ENCODE measurements at places on chromosomes 12 and 14.

- H3K27ac ChIP-seq, result no peak overlapping the region
- H3K27me3 ChIP-seq, result peaks cover 36% of the 10 kb centered on the region
- H3K36me3 ChIP-seq, result no peaks in the 10 kb centered on the region
- no peaks in the 10 kb centered on the region for H3K4me1 ChIP-seq
Measured at GRCh38 chr12:1870998-1871917, 47.2 kb downstream of the CACNA2D4 start.

GRCh38 chr14:33846100-33846824 is 104.6 kb downstream of the EGLN3 start:
- no peak for DNase-seq
- no peaks in the 10 kb centered on the region for H3K4me1 ChIP-seq
- no peak overlapping the region for H3K27ac ChIP-seq
- H3K27me3 ChIP-seq, result no peaks in the 10 kb centered on the region

- H3K27me3 ChIP-seq, result no peaks in the 10 kb centered on the region
- no peaks in the 10 kb centered on the region for H3K36me3 ChIP-seq
- DNase-seq, result no peak
- no peak overlapping the region for H3K4me3 ChIP-seq
- H3K27ac ChIP-seq, result no peak overlapping the region
Measured at GRCh38 chr14:51677738-51678137, 26.0 kb downstream of the FRMD6 start.

DNA sequence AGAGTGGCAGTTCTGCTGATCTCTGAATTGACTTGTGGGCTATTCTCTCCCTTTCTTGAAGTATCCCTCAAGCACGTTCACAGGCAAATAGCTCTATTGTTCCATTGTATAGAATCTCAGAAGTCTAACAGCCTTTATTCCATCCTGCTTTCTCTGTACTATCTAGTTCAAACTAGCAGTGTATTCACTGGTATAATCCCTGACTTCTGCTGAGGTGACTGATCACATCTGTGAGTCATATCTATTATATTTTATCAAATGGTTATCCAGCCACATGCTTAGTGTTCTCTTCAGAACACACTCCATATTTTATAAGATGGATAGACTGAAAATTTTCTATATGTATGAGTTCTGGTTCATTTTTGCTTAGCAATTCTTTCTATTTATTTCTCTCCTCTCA is 866.1 kb downstream of the C12orf50 start:
- no peak for DNase-seq
- no peaks in the 10 kb centered on the region for H3K36me3 ChIP-seq
- H3K27me3 ChIP-seq, result no peaks in the 10 kb centered on the region

GRCh38 chr14:20684662-20685456 is 499 bp downstream of the RNASE4 start:
- H3K36me3 ChIP-seq, result no peaks in the 10 kb centered on the region
- H3K4me3 ChIP-seq, result peak overlapping the region; percentile 71
- peaks cover 46% of the 10 kb centered on the region for H3K4me1 ChIP-seq
- peak overlapping the region; percentile 97 for H3K27ac ChIP-seq

GRCh38 chr12:32534698-32535097 is 135.3 kb downstream of the FGD4 start:
- no peaks in the 10 kb centered on the region for H3K27me3 ChIP-seq
- peak overlapping the region; percentile 38 for H3K4me3 ChIP-seq
- peak overlapping the region; percentile 63 for H3K27ac ChIP-seq
- H3K4me1 ChIP-seq, result peaks cover 29% of the 10 kb centered on the region

DNA sequence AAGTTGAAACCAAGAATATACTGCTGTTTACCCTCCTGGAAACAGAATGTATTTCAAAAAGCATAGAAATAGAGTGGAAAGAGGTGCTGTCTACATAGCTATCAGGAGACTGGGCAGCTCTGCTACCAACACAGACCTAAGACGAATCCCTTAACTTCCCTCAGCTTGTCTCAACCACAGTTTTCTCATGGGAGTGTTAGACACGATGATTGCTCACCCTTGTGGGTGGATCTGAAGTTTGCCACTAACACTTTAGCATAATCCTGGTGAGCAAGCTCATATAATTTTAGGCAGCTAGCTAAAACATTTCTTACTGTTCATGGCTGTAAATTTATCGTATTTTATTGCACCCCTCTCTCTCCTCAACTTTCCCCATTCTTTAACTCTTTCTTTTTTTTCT is 38.5 kb downstream of the C12orf75 start:
- DNase-seq, result no peak
- no peaks in the 10 kb centered on the region for H3K27me3 ChIP-seq
- no peak overlapping the region for H3K27ac ChIP-seq

GRCh38 chr14:100604121-100604501 is 16.9 kb upstream of the BEGAIN start:
- peaks cover 12% of the 10 kb centered on the region for H3K27me3 ChIP-seq
- no peaks in the 10 kb centered on the region for H3K4me1 ChIP-seq
- H3K4me3 ChIP-seq, result no peak overlapping the region
- no peaks in the 10 kb centered on the region for H3K36me3 ChIP-seq

GRCh38 chr14:91869556-91869955 is 2.2 kb upstream of the TC2N start:
- H3K4me1 ChIP-seq, result peaks cover 26% of the 10 kb centered on the region
- H3K27ac ChIP-seq, result no peak overlapping the region
- DNase-seq, result no peak
- peaks cover 11% of the 10 kb centered on the region for H3K36me3 ChIP-seq
- H3K4me3 ChIP-seq, result no peak overlapping the region
- H3K27me3 ChIP-seq, result no peaks in the 10 kb centered on the region

DNA sequence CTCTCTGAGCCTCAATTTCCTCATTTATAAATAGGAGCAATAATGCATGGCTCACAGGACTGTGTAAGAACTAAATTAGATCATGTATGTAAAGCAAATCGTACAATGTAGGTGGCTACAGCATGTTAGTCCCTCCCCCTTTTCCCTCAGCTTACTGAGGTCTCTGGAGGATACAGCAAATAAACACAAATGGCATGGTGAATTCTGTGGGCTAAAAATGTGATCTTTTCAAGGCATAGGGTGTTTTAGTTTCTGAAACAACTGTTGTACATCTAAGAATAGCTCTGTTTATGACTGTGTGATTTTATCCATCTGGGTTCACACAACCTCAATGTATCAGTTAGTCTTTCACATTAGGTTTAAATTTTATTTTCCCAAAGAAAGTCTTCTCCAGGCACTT is 121.2 kb upstream of the PLEKHG7 start:
- H3K4me1 ChIP-seq, result no peaks in the 10 kb centered on the region
- H3K36me3 ChIP-seq, result no peaks in the 10 kb centered on the region
- no peak for DNase-seq
- no peak overlapping the region for H3K27ac ChIP-seq
- no peak overlapping the region for H3K4me3 ChIP-seq
- H3K27me3 ChIP-seq, result no peaks in the 10 kb centered on the region

DNA sequence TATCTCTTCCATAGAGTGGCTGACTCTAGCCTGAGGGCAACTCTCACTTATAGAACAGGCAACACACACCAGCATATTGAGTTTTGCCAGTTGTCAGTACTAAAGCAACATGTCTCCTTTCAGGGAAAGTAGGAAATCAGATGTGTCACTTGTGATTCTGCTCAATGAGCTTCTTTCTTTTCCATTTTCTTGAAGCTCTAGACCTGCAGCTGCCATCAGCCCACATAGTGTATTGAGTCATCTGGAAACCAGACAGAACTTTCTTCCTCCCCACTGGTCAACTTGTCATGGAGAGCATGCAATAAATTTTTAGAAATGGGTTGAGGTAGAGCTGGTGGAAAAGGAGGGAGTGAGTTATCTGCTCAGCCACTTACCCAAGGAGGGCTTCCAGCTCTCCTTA is 209.0 kb upstream of the PLEKHG7 start:
- H3K4me3 ChIP-seq, result no peak overlapping the region
- no peaks in the 10 kb centered on the region for H3K27me3 ChIP-seq
- H3K36me3 ChIP-seq, result no peaks in the 10 kb centered on the region
- no peak for DNase-seq
- H3K27ac ChIP-seq, result no peak overlapping the region
- no peaks in the 10 kb centered on the region for H3K4me1 ChIP-seq

- no peak for DNase-seq
- no peaks in the 10 kb centered on the region for H3K4me1 ChIP-seq
- no peak overlapping the region for H3K4me3 ChIP-seq
Measured at GRCh38 chr12:65156366-65156841, 13.0 kb upstream of the LEMD3 start.

GRCh38 chr12:19410629-19411185 is 28.6 kb upstream of the AEBP2 start:
- H3K27me3 ChIP-seq, result no peaks in the 10 kb centered on the region
- no peaks in the 10 kb centered on the region for H3K36me3 ChIP-seq
- peaks cover 18% of the 10 kb centered on the region for H3K4me1 ChIP-seq
- no peak overlapping the region for H3K27ac ChIP-seq
- DNase-seq, result no peak

GRCh38 chr12:131340616-131341210 is 370.2 kb upstream of the SFSWAP start:
- no peak overlapping the region for H3K4me3 ChIP-seq
- H3K36me3 ChIP-seq, result no peaks in the 10 kb centered on the region
- peaks cover 3% of the 10 kb centered on the region for H3K27me3 ChIP-seq
- H3K4me1 ChIP-seq, result no peaks in the 10 kb centered on the region

DNA sequence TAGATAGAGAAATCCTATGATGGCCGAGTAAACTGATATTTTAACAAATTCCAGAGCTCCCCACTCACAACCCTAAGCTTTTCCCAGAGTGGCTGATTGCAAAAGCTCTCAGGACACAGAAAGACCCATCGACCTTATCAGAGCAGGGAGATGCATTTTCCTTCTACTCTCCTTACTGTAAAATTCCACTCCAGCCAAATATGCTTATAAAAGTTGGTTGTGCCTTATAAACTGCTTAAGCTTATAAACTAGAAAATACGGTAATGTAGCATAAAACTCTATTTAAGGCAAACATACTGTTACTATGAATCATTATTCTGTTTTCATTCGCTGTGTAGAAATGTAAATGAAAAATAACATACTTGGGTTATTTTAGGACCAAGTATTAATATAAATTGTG is 41.6 kb upstream of the TRHDE start:
- no peaks in the 10 kb centered on the region for H3K27me3 ChIP-seq
- no peak overlapping the region for H3K4me3 ChIP-seq
- H3K36me3 ChIP-seq, result no peaks in the 10 kb centered on the region
- DNase-seq, result no peak
- no peaks in the 10 kb centered on the region for H3K4me1 ChIP-seq

DNA sequence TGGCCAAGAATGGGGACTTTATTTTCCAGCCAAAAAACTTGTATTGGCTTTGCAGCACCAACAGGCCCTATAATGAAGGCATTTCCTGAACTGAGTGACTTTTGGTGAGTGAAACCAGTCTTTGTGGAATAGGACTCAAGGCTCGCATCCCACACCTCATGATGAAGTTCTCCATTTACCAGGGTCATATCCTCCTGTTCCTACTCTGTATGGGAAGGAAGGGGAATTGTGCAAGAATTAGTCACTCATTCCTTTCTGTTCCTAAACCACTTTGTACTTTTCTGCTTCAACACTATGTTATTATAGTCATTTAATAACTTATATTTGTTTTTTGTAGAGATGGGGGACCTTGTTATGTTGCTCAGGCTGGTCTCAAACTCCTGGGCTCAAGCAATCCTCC is 2.3 kb upstream of the SPATS2 start:
- H3K27me3 ChIP-seq, result no peaks in the 10 kb centered on the region
- no peak overlapping the region for H3K27ac ChIP-seq
- DNase-seq, result no peak

GRCh38 chr12:93419388-93420034 is 22.2 kb downstream of the UBE2N start:
- no peak overlapping the region for H3K4me3 ChIP-seq
- H3K4me1 ChIP-seq, result peaks cover 23% of the 10 kb centered on the region
- H3K36me3 ChIP-seq, result no peaks in the 10 kb centered on the region
- H3K27ac ChIP-seq, result no peak overlapping the region
- H3K27me3 ChIP-seq, result no peaks in the 10 kb centered on the region

DNA sequence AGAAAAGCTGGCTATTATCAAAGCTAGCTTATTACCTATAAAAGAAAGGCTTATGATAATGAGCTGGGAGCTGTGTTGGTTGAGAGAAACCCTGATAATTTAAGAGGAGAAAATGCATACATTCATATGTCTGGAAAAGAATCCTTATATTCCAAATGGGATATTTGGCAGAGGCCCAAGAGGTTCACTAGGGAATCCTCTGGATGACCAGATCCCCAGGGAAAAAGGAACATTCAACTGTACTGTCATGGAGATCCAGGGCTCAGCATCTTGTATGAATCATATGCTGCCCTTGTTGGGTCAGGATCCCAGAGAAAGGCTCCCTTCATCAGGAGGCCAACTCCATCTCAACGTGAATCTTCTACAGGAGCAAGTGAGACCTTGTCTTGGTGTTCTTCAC is 16.6 kb upstream of the FBXO34 start:
- H3K36me3 ChIP-seq, result no peaks in the 10 kb centered on the region
- H3K4me3 ChIP-seq, result no peak overlapping the region
- no peaks in the 10 kb centered on the region for H3K27me3 ChIP-seq

DNA sequence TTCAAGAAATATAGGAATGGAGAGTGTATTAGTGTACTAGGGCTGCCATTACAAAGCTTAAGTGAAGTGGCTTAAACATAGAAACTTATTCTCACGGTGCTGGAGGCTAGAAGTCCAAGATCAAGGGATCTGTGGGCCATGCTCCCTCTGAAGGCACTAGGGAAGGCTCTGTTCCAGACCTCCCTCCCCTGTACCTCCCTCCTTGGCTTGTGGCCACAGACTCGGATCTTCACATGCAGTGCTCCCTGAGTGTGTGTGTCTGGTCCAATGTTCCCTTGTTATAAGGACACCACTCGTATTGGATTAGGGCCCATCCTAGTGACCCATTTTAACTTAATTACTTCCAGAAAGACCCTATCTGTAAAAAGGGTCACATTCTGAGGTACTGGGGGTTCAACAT is 225.6 kb downstream of the VRK1 start:
- no peak overlapping the region for H3K27ac ChIP-seq
- DNase-seq, result no peak
- no peak overlapping the region for H3K4me3 ChIP-seq
- no peaks in the 10 kb centered on the region for H3K36me3 ChIP-seq
- H3K27me3 ChIP-seq, result peaks cover 17% of the 10 kb centered on the region
- no peaks in the 10 kb centered on the region for H3K4me1 ChIP-seq

- H3K27me3 ChIP-seq, result no peaks in the 10 kb centered on the region
- no peaks in the 10 kb centered on the region for H3K36me3 ChIP-seq
- H3K4me3 ChIP-seq, result peak overlapping the region; percentile 30
- no peak overlapping the region for H3K27ac ChIP-seq
Measured at GRCh38 chr14:99215277-99215676, 56.7 kb downstream of the BCL11B start.

GRCh38 chr12:81015510-81015909 is 62.4 kb upstream of the ACSS3 start:
- H3K4me3 ChIP-seq, result no peak overlapping the region
- DNase-seq, result no peak
- no peaks in the 10 kb centered on the region for H3K4me1 ChIP-seq
- no peaks in the 10 kb centered on the region for H3K27me3 ChIP-seq
- no peaks in the 10 kb centered on the region for H3K36me3 ChIP-seq

DNA sequence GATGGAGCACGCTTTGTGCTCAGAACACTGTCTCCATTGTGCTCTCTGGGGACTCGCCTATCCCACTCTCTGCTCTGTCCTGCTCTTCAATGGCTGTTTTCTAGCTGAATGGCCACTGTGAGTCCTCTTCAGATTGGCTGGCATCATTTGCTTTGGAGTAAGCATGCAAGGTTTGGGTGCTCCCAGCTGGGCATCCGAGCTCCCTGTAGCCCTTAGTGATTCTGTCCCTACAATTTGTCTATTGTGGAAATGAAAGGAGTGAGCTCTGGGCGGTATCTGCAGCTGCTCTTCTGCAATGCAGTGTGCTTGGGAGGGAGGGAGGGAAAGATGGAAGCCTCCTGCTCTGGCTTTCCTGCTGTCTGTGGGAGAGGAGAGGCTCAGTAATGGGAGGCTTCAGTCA is 84.8 kb downstream of the SMOC1 start:
- H3K4me1 ChIP-seq, result no peaks in the 10 kb centered on the region
- no peaks in the 10 kb centered on the region for H3K36me3 ChIP-seq
- H3K4me3 ChIP-seq, result no peak overlapping the region
- no peak overlapping the region for H3K27ac ChIP-seq
- DNase-seq, result no peak

Measured in suprapubic skin (tissue), 4 donors.